Epithelial cell of esophagus (primary cell): ENCODE measurements at places on chromosomes 13 and 19.

DNA sequence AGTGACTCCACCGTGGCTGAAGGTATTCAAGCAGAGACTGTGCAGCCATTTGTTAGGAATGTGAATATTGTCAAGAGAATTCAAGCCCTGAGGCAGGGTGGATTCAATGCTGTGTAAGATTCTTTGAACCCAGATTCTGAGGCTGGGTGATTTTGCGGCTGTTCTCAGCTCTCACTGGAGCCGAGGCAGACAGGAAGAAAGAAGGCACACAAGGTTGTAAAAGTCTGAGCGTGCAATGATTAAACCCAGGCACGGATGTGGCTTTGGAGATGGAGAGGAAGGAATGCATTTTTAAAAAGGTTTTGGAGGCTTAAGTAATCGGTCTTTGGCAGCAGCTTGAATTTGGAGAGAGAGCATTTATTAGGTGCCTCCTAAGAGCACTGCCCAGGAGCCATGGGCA lies 187.9 kb downstream of the KATNAL1 start:
- peak; percentile 72 for DNase-seq

DNA sequence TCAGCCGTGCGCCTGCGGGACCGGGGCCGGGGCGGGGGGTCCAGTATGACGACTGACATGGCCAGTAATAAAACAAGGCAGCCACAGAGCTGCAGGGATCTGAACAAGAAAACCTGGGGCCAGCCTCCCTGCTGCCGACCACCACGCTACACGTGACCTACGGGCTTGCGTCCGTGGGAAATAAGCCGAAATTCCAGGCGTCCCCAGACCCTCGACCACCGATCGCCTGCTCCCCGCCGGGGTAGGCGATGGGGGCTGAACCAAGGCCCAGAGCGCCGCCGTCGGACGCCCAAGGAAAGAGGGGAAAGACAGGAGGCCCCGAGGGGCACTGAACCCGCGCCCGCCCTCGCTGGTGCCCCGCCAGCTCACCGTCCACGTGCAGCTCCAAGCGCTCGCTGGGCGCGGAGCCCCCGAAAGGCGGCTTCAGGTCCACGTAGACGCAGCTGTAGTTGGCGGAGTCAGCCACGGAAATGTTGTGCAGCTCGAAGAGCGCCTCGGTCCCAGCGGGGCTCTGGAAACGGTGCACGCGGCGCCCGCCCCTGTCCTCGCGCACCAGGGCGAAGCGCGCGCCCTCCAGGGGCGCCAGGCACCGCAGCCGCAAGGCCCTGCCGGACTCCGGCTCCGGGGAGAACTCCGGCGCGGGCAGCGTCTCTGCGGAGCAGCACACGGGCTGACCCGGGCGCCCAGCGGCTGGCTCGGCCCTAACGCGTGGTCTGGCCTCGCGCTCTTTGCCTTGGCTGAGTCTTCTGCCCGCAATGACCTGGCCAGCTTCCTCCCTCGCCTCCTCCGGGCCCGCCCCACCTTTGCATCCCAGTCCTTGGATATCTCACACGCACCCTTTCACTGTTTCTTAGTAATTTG lies 3.1 kb downstream of the A1BG start:
- DNase-seq = no peak

GRCh38 chr19:9848762-9849161 lies 13.6 kb downstream of the PIN1 start:
- DNase-seq = no peak

DNA sequence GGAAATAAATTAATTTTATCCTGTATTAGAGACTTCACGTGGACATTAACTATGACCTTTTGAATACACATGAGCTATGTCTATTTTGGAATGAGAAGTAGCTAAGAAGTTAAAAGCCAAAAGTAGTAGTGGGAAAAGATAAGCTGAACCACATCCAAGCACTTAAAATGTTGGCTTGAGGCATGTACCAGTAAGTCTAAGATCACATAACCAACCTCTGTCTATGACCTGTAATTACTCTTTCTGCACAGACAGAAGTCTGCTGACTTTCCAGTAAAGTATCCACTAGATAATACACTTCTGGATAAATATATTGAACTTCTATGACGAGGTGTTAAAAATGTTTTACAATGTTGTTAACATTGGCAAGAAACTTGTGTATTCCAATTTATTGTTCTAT lies 68.7 kb downstream of the LIG4 start:
- no peak for DNase-seq

GRCh38 chr19:38036707-38037611 lies 130.0 kb downstream of the SIPA1L3 start:
- no peak for DNase-seq

- no peak for DNase-seq
These were observed 6.3 kb upstream of the ZNF358 start for GRCh38 chr19:7509625-7510024.

GRCh38 chr19:50921426-50922316 lies 10.5 kb upstream of the KLK4 start:
- no peak for DNase-seq

DNA sequence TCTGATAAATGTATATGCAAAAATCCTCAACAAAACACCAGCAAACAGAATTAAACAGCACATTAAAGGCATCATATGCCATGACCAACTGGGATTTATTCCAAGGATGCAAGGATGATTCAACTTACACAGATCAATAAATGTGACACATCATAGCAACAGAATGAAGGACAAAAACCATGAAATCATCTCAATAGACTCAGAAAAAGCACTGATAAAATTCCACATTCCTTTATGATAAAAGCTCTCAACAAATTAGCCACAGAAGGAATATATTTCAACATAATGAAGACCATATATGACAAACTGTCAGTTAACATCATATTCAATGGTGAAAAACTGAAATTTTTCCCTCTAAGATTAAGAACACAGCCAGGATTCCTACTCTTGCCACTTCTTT lies 691.6 kb downstream of the DIAPH3 start:
- no peak for DNase-seq

DNA sequence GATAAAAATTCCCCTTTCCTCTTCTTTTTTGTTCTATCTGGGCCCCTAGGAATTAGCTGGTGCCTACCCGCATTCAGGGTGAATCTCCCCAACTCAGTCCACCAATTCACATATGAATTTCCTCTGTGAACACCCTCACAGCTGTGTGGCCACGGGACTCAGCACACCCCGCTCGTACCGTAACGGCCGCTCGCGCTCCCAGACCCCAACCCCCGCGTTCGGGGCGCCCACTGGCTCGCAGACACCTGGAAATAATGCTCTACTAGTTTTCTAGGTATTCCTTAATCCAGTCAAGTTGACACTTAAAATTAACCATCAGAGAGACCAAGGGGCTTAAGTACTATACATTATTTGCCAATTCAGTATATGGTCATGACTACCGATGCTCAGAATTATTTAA lies 1702.1 kb upstream of the PCDH20 start:
- no peak for DNase-seq

- DNase-seq = no peak
These were observed 64.8 kb upstream of the F7 start for GRCh38 chr13:113040597-113041292.
